ENCODE measurements at places on chromosomes 7 and 10. TPM values are rescaled to one million over a fixed set of nuclear protein-coding genes. Genes with fewer than 3 reads are reported as not detected.

The ITPRIP gene
- 5.7 TPM for total RNA-seq

The ADCYAP1R1 gene
- total RNA-seq = 68.2 TPM

The SLC26A5 gene
- total RNA-seq = 0.44 TPM

The DLX5 gene
- not detected for total RNA-seq

The AKAP9 gene
- total RNA-seq = 124 TPM

All from spinal cord (tissue), 10 donors.